ENCODE measurements at places on chromosomes 13 and 19.

- no peak for DNase-seq
These were observed 14.5 kb upstream of the ISYNA1 start for GRCh38 chr19:18452386-18452785.

- DNase-seq: no peak
These were observed 383.4 kb downstream of the ITGBL1 start for GRCh38 chr13:101835920-101836319.

GRCh38 chr13:53501387-53501786 is 472.8 kb downstream of the OLFM4 start:
- DNase-seq: no peak

GRCh38 chr13:61463024-61463423 is 47.4 kb upstream of the PCDH20 start:
- DNase-seq: no peak

GRCh38 chr13:64672751-64673150 is 2557.4 kb downstream of the PCDH9 start:
- no peak for DNase-seq

DNA sequence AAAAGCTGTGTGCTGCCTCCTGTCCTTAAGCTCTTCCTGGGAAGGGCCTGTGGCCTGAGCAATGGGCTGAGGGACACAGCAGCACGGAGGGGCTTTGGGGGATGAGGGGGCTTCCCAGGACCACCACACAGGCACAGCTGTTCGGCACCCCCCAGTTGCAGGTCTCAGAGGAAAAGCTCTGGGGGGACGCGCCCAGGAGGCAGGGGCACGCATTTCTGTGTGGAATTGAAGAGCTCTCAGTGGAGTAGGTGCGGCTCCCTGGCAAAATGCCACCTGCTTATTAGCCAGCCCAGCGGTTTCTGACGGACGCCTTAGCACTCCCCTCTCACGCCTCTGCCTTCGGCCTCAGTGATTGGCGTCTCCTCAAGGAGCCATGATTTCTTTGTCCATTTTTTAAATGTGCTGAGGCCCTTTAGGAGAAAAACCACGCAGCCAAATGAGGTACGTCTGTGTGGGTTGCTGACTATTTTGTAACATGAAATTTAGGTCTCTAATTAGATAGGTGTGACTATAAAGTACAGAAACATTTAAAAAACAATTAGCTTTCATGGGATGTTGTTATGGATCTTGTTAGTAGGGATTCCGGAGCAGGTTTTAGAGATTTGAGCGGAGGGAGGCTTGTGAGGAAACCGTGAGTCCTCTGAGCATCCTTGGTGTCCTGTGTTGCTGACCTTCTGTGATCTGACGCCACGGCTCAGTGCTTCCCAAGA is 4.0 kb downstream of the MCF2L start:
- DNase-seq: no peak

- DNase-seq: no peak
These were observed 376.1 kb downstream of the DLEU7 start for GRCh38 chr13:50467156-50468110.

DNA sequence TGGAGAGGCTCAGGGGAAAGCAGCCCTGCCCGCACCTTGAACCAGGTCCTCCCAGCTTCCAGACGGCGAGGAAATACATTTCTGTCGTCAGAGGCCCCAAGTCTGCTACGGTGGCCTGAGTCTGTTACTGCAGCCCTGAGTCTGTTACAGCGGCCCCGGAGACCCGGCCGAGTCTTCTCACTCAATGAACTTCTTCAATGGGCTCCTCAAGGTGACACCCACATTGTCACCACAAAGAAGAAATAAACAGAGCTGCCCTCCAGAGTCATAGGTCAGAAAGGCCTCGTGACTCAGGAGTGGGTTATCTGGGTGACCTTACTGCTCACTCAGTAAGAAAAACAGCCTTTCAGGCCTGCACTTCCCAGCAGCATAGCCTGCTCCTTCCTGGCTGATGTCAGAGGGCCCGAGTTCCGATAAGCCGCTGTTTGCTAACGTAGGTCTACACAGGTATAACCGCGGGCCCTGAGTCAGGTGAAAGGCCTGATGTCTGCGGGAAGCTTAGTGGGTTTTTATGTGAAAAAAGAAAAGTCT is 66.9 kb upstream of the TM9SF2 start:
- no peak for DNase-seq

- DNase-seq: no peak
These were observed 459.8 kb downstream of the FGF14 start for GRCh38 chr13:101942038-101942437.

DNA sequence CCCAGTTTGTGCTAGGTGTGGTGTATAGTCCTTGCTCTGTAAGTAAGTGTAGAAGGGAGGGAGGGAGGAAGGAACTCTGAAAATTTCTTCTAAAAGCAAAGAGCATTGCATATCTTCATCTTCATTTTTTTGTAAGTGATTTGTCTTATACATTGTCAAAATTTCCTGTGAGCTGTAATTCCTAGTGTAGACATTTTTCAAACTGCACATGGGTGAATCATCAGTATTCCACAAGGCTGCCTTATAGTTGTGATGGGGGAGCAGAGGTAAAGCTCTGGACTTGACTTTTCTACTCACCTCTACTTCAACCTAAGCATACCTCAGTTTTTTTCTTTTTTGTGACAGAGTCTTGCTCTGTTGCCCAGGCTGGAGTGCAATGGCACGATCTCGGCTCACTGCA is 86.9 kb downstream of the CDK8 start:
- no peak for DNase-seq

GRCh38 chr13:98906746-98907502 is 70.9 kb downstream of the DOCK9 start:
- DNase-seq: no peak

DNA sequence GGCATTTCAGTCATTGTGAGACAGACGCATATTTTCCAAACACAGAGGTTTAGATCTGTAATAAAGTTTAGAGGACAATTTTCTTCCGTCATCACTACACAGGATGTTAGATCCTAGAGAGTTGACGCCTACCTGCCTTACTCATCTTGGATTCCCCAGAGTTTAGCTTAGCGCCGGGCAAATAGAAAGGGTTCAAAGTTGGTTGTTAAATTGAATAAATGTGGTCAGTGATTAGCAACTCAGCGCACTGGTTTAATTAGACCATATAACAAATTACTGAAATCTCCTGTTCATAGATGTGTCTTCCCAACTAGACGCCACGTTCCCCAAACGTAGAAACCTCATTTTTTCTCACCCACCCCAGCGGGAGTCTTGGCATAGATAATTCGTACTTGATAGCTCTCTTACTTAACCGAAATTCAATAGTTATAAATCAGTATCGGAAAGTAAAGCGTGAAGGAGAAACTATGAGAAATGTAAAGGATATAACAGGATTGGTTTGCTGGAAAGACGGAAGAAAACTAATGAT is 726 bp upstream of the UFM1 start:
- DNase-seq: no peak

Data from C1 segment of cervical spinal cord (tissue), 14 donors.